IMR-90 (cell line): ENCODE measurements at places on chromosomes 2 and 18. TPM values are rescaled to one million over a fixed set of nuclear protein-coding genes. Genes with fewer than 3 reads are reported as not detected.

Gene DCDC2C
- total RNA-seq, result not detected in 2 replicates

Gene FOXD4L1
- total RNA-seq, result not detected in 2 replicates

Gene ARHGAP28
- total RNA-seq, result 2.8 and 3.8 TPM in 2 replicates

Gene SPEG
- 6.8 and 7.8 TPM in 2 replicates for total RNA-seq

Gene MARCO
- total RNA-seq, result not detected in 2 replicates

Gene MLPH
- total RNA-seq, result 13.8 and 13.9 TPM in 2 replicates

Gene LHCGR
- total RNA-seq, result under 0.01 and 0.18 TPM in 2 replicates

Gene COLEC12
- total RNA-seq, result 1.7 and 2.3 TPM in 2 replicates

Gene PLCL1
- 0.18 and 0.56 TPM in 2 replicates for total RNA-seq

Gene CSRNP3
- 0.56 and 0.72 TPM in 2 replicates for total RNA-seq

Gene LINC00305
- total RNA-seq, result not detected in 2 replicates

Gene IL1R1
- 6.5 and 8.1 TPM in 2 replicates for total RNA-seq

Gene CYRIA
- 1.7 and 3.8 TPM in 2 replicates for total RNA-seq

Gene SERPINB2
- total RNA-seq, result 34.4 and 43.0 TPM in 2 replicates

Gene UGT1A3
- not detected in 2 replicates for total RNA-seq

Gene CCT7
- 557 and 575 TPM in 2 replicates for total RNA-seq

Gene ITGA4
- total RNA-seq, result 13.6 and 20.6 TPM in 2 replicates

Gene ALK
- not detected in 2 replicates for total RNA-seq

Gene DPYSL5
- total RNA-seq, result not detected in 2 replicates

Gene SOWAHC
- 4.8 and 8.9 TPM in 2 replicates for total RNA-seq

Gene CREB1
- total RNA-seq, result 71.9 and 94.5 TPM in 2 replicates
